ENCODE measurements at places on chromosomes 7 and 10.

DNA sequence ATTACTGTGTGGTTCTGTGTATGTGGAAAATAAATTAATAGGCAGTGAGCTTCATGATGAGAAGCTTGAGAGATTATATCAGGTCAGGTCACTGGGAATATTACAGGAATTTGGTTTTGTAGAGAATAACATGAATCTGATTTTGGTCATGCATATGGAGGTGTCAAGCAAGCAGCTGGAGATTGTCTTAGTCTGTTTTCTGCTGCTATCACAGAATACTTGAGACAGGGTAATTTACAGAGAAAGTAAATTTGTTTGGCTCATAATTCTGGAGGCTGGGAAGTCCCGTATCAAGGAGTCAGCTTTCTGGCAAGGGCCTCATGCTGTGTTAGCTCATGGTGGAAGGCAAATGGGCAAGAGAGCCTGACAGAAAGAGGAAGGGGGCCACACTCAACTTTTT lies 120.7 kb upstream of the FAM3C start:
- DNase-seq, result no peak

DNA sequence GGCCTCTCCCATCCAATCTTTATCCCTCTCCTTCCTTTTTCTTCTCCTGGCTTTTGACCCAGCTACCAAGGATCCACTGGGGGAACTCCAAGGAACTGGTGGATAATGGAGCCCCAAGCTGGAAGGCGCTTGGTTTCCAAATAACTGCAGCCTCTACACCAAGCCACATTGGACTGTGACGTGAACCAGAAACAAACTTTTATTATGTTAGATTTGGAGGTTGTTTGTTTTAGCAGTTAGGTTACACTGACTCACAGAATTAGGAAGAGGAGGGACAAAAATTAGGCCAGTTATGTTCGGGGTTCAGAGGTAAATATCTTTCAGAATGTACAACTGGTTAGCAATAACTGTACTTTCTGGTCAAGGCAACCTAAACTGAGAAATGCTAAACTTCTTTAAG lies 21.3 kb upstream of the ANK3 start:
- no peak for DNase-seq

DNA sequence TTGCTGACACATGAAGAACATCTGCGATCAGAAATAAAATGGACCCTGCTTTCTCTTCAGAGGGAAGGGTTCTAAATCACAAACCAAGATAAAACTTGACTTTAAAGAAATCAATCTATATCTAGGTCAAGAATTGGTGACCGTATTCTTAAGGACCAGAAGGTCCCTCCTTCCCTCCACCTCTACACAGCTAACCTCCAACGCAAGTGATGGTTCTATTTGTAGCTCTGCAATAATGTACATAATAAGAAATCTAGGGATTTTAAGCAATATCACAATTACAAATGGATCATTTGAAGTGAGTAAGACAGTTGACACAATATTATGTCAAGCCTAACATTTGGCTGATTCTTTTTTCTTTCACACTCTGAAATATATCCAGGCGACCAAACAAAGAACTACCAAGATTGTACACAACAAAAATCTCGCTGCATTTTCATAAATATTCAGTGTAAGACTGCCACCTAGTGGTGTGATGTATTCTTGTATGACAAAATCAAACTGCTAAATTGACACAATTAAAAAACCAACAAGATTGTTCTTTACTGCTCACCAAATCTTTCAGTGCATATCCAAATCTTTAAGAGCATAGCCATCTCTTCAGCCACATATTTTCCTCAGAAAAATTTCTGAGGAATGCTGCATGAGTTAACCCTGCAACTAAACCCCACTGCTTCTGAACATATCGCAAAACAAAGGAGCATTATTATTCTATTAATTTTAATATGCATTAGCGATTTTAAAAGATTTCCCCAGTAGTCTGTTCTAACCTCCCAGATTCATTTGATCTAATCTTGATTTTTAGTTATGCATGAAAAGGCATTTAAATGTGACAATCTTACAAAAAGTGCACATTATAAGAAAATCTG lies 44.5 kb downstream of the ICA1 start:
- peak; percentile 85 for DNase-seq

DNA sequence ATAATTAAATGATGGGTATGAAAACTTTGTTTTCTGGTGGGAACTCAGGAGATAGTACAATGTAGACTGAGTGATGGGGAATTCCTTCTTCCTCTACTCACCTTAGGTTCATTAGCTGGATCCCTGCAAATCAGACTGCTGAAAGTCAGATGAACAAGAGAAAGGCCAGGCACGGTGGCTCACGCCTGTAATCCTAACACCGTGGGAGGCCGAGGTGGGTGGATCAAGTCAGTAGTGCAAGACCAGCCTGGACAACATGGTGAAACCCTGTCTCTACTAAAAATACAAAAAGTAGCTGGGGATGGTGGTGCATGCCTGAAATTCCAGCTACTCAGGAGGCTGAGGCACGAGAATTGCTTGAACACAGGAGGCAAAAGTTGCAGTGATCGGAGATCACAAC lies 28.7 kb upstream of the ST8SIA6 start:
- DNase-seq, result no peak

- no peak for DNase-seq
These were observed 526.2 kb upstream of the ADARB2 start for GRCh38 chr10:2263561-2263960.

DNA sequence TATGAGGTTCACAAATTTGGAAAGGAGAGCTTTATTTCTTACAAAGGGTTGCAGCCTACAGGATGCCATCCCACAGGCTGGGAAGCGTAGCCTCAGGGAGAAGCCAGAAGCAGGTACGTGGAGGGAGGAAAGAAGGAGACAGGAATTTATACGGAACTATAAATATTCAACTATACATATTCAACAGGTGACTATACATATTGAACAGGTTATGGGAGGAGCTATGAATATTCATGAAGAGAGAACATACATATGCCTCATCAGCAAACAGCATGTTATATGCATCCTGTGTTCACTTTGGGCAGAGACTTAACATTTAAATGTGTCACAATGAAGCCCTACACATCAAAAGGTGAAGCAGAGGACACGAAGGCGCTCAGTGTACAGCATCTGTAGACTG lies 40.5 kb upstream of the LMTK2 start:
- DNase-seq, result no peak

GRCh38 chr10:60846173-60846572 lies 67.9 kb downstream of the CDK1 start:
- no peak for DNase-seq

- DNase-seq, result no peak
These were observed 16.6 kb upstream of the PTN start for GRCh38 chr7:137360087-137360679.

GRCh38 chr10:75408509-75408875 lies 6.9 kb upstream of the ZNF503 start:
- DNase-seq, result no peak

GRCh38 chr7:50838675-50839377 lies 56.1 kb upstream of the GRB10 start:
- DNase-seq, result no peak
